Stomach (tissue), 19 donors: ENCODE measurements at places on chromosomes 6 and 20. TPM values are rescaled to one million over a fixed set of nuclear protein-coding genes. Genes with fewer than 3 reads are reported as not detected.
A peak's percentile ranks its signal among the peaks of the same experiment; 100 is the strongest.

Gene RCAN2
- 18.0 TPM for total RNA-seq

DNA sequence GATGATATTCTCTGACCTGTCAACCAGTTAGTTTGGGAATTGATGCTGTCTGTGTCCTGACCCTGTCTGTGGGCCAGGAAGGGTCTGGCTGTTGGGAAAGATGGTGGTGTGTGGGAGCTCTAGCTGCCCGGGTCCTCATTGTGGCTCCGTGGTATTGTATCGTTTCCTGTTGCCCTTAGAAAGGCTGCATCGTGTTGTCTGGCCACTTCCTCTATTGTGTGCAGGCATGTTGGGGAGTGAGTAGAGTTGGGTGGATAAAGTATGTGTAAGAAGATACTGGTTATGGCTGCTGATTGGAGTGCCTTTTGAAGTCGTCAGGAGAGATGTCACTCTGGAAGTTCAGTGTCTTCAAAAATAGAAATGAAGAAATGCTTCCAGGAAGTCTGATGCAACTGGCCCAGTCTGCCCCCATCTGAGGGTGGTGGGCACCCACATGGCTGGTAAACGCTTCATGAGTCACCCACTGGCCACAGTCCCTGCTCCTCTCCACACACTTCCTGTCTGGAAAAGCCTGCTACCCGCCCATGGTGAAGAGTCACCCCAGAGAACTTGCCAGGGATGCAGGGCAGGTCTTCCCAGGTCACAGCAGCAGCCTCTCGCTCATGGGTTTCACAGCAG lies 27.9 kb downstream of the PPARD start:
- peak overlapping the region; percentile 58 for H3K27ac ChIP-seq
- no peaks in the 10 kb centered on the region for H3K36me3 ChIP-seq
- no peaks in the 10 kb centered on the region for H3K27me3 ChIP-seq
- no peak overlapping the region for H3K4me3 ChIP-seq
- DNase-seq = peak; percentile 40

DNA sequence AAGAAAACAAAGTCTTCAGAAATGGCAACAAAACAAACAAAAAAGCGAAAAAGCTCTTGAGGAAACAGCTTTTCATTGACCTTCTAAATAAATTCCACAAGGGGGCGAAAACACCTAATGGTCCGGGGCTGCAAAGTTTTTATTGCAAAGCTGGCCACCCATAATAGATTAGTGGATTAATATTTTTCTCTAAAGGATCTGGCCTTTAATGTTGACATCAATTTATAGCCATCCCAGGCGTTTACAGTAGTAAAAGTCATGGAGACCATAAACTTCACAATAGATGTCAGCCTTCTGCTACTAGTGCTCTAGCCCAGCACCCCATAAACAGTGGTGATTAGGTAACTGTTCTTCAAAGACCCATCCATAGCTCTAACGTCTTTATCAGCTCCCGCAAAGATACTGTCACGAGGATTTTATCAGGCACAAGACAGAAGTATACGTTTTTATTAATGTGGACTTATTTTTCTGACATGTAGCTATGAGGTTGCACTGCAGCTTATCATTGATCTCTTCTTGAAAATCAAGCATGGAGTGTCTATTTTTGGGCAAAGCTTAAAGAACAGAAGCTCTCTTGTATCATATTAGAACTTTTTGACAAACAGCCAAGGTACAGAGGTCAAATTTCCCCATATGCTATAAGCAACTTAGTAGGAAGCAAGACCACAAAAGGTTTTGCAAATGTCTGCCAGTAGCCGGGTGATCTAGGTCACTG lies 4.7 kb downstream of the CITED2 start:
- H3K27ac ChIP-seq = peak overlapping the region; percentile 64
- H3K4me1 ChIP-seq = peaks cover 11% of the 10 kb centered on the region
- no peak overlapping the region for H3K4me3 ChIP-seq

DNA sequence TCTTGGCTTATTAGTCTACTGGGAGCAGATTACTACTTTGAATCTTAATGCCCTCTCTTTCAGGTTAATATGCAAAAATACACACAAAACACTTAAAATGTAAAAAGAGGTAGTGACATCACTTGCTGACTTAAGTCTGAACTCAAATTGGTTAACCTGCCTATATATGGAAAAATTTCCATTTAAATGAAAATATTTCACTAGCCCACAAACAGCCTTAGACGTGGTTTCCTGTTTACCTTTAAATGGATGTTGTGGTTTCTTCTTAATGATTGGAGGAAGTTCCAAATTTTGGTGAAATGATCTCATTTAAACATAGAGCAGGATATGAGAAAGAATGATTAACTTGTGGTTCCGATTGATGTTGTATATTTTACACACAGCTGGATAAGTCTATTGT lies 553.7 kb downstream of the CD109 start:
- H3K27ac ChIP-seq = no peak overlapping the region
- no peaks in the 10 kb centered on the region for H3K4me1 ChIP-seq
- DNase-seq = no peak
- H3K36me3 ChIP-seq = no peaks in the 10 kb centered on the region

- H3K4me3 ChIP-seq = no peak overlapping the region
- no peaks in the 10 kb centered on the region for H3K36me3 ChIP-seq
- H3K27ac ChIP-seq = no peak overlapping the region
- no peaks in the 10 kb centered on the region for H3K27me3 ChIP-seq
- no peaks in the 10 kb centered on the region for H3K4me1 ChIP-seq
- DNase-seq = no peak
Observed at GRCh38 chr6:151702851-151703658, 104.4 kb upstream of the ESR1 start.

Gene PRKN
- 8.1 TPM for total RNA-seq

DNA sequence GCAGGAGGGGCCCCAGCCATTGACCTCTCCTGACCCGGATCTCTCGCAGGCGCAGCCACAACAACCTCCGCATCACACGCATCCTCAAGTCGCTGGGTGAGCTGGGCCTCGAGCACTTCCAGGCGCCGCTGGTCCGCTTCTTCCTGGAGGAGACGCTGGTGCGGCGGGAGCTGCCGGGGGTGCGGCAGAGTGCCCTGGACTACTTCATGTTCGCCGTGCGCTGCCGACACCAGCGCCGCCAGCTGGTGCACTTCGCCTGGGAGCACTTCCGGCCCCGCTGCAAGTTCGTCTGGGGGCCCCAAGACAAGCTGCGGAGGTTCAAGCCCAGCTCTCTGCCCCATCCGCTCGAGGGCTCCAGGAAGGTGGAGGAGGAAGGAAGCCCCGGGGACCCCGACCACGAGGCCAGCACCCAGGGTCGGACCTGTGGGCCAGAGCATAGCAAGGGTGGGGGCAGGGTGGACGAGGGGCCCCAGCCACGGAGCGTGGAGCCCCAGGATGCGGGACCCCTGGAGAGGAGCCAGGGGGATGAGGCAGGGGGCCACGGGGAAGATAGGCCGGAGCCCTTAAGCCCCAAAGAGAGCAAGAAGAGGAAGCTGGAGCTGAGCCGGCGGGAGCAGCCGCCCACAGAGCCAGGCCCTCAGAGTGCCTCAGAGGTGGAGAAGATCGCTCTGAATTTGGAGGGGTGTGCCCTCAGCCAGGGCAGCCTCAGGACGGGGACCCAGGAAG lies 4.5 kb upstream of the COL9A3 start:
- peaks cover 38% of the 10 kb centered on the region for H3K4me1 ChIP-seq
- no peak overlapping the region for H3K4me3 ChIP-seq
- H3K27ac ChIP-seq = no peak overlapping the region
- peaks cover 32% of the 10 kb centered on the region for H3K27me3 ChIP-seq
- DNase-seq = no peak
